HCEC 1CT (cell line): ENCODE measurements at places on chromosomes 2 and 18.
A peak's percentile ranks its signal among the peaks of the same experiment; 100 is the strongest.

DNA sequence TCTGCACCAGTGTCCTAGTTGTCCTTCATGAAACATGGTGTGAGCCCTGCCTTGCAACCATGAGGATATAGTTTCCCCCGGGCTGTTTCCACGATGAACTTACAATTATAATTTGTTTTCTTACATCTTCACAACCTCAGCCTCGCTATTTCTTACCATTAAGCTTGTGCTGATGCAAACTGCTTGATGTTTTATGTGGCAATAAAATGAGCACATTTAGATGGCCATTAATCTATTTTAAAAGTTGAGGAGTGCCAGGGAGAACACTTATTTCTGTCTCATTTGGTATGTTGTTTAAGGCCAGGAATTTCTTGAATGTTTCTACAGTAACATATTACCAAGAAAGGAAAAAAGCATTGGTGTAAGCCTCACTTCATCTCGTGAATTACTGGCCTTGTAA, 214.5 kb upstream of the SLC8A1 start:
- DNase-seq = no peak

- no peak for DNase-seq
Measured at GRCh38 chr2:218360453-218360852, 3.8 kb downstream of the CATIP start.

DNA sequence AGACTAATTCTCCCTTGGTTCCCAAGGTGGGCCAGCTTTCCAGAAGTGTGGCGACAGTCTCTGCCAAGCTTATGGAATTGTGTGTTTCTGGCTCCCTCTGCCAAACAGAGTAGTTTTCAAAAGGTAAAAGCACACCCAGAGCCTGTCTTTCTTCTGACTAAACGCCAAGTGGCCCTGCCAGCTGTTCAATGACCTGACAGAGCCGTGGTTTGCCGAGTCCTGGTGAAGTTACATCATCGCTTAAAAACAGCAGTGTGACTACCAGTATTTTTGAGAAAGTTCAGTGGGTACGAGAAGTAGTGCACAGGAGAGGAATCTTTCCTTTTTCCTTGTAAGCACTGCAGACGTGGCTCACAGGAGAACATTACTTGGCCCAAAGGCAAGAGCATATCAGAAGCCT, 1.9 kb downstream of the PER2 start:
- DNase-seq = peak; percentile 79

DNA sequence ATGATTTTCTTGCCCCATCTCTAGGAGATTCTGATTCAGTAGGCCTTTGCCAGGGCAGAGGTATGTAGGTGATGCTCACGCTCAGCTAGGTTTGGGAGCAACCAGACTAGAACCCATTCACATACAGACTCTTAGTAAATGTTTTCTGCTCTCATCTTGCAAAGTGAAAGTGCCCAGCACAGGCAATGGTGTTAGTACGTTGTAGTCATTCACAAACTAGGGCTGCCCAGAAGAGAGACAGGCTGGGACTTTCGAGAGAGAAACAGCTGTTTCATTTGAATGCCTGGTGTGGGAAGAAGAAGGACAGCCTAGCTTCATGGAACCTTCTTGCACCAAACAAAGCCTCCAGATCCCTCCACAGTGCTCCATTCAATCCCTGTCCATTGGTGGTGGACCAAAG, 19.4 kb downstream of the DDX18 start:
- peak; percentile 17 for DNase-seq

DNA sequence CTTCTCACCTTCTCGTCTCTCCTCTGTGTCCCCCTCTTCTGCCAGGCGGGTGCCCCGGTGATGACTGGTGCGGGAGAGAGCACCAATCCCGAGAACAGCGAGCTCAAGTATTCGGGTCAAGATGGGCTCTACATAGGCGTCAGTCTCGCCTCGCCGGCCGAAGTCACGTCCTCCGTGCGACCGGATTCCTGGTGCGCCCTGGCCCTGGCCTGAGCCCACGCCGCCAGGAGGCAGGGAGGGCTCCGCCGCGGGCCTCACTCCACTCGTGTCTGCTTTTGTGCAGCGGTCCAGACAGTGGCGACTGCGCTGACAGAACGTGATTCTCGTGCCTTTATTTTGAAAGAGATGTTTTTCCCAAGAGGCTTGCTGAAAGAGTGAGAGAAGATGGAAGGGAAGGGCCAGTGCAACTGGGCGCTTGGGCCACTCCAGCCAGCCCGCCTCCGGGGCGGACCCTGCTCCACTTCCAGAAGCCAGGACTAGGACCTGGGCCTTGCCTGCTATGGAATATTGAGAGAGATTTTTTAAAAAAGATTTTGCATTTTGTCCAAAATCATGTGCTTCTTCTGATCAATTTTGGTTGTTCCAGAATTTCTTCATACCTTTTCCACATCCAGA, 31.3 kb downstream of the GATA6 start:
- DNase-seq = no peak

GRCh38 chr2:112962308-112963175, 15.3 kb upstream of the IL36G start:
- DNase-seq = no peak

GRCh38 chr2:168311261-168311910, 64.0 kb upstream of the STK39 start:
- DNase-seq = no peak

- DNase-seq = peak; percentile 35
Measured at GRCh38 chr2:144014103-144014502, 505.8 kb downstream of the ZEB2 start.

DNA sequence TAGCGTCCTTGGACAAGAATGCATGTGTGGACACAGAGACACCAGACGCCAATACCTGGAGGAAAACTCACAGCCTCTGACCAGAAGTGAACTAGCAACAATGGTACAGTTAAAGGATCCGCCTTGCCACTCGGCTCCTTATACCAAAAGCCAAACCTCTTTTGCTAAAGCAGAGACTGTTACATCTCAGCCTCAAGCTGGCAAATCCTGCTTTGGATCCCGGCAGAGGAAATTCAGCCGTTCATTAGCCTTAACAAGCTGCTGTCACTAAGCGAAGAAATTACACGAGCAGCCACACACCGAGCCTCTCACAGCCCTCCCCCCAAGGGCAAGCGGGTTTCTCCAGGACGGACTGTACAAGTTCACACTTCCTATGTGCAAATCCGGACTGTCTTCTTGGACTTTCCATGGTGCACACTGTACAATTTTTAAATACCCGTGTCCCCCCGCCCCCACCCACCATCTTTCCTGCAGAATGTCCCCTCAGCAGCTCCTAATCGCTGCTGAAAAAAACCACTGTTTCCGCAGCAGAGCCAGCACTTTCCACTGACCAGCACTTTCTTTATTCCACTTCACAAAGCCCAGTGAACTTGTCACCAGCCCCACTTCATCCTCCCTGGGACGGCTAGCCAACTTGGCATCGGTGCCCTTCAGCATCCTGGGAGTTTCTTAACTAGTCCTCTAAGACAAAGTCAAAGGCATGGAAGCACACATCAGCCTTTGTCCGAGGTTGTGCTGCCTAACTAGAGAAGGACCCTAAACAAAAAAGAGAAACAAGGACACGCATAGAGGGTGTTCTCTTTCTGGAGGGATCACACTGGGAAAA, 1.5 kb downstream of the KLF7 start:
- peak; percentile 54 for DNase-seq

GRCh38 chr2:231929961-231930592, 3.9 kb upstream of the NPPC start:
- peak; percentile 15 for DNase-seq

GRCh38 chr2:54928719-54929118, 121.5 kb downstream of the RTN4 start:
- DNase-seq = no peak

DNA sequence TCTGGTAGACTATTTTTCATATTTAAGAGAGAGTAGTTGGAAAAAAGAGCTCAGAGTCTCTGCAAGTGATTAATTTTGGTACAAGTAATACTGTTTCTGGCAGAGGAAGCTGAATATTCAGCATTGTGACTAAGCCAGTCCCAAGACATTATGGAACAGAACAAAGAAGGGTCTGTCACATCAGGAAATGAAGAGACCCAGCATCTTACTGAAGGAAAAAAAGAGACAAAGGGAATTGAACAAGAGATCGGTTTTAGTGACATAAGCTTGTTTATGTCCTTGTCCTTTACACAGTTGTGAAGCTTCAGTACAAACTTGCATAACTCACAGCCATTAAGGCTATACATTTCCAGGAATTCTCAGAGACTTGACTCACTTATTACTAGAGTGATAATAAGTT, 568.5 kb upstream of the SLC8A1 start:
- no peak for DNase-seq

DNA sequence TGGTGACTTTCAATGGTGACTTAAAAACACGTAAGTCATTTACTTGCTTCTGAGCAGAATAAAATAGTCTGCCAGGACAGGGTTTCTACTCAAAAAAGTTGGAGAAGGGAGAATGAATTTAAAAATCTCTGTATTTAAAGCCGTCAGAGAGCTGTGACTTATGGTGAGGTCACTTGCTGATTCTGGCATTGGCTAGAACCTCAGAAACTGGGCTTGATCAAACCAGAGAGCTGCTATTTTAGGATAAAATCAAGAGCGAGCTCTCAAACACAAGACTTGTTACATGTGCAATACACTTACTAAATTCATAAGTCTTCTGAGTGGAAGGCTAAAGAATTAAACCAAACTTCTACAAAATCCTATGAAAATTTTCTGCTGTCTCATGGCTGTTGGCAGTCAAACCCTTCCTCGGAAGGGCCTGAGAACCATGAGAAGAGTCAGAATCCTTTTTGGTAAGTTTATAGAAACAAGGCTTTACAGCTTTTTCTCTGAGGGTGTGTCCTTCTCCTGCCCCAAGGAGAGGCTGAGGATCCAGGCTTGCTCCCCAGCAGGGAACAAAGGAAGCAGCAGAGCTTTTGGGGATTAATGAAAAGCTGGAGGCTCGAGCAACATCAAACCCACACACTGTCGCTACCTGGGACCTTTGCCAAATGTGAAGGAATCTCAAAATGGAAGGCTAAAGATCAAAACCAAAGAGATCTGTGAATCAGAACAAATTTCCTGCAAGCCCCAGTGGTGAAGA, 816.4 kb downstream of the SOCS6 start:
- peak; percentile 2 for DNase-seq
